ENCODE measurements at places on chromosomes 5 and 9.

- no peak for DNase-seq
These were observed 14.5 kb downstream of the TLR4 start for GRCh38 chr9:117718701-117719100.

- DNase-seq, result no peak
These were observed 8.5 kb downstream of the KDM3B start for GRCh38 chr5:138360941-138361452.

DNA sequence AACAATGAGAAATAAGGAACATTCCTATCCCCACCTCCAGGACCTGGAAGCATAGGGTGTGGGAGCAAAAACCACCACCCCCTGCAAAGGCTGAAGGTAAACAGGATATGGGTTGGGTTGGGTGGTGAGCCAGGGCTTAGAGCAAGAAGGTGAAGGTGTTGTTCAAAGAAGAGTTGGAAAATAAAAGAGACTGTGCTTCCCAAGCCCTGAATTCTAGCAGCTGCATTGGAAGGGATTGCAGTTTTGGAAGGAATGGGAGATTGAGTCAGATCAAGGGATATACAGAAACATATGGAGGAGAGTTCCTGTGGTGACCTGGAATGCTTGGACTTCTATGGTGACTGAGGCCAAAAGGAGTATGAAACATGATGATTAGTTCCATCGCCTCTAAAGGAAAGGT is 24.7 kb upstream of the MTAP start:
- no peak for DNase-seq

DNA sequence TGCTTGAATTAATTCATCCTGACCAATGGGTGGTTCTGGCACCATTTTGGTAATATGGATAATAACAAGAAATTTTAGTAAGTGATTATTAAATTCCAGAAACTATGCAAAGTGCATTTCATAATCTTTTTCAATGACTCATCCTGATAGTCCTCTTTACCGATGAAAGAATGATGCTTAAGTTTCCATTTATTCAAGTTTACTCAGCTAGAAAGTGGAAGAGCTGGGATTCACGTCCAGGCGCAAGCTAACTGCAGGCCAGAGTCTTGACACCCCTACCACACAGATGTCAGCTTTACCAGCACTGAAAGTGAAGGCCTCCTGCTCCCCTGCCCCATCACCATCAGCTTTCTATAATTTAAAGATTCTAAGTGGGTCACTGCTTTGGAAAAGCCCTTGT is 493.5 kb upstream of the WWC1 start:
- DNase-seq, result no peak

GRCh38 chr9:34577400-34578240 is 11.9 kb downstream of the CNTFR start:
- DNase-seq, result no peak

GRCh38 chr5:66881480-66882161 is 285.4 kb downstream of the MAST4 start:
- DNase-seq, result no peak

- no peak for DNase-seq
These were observed 342.8 kb upstream of the CCNG1 start for GRCh38 chr5:163094492-163095180.

DNA sequence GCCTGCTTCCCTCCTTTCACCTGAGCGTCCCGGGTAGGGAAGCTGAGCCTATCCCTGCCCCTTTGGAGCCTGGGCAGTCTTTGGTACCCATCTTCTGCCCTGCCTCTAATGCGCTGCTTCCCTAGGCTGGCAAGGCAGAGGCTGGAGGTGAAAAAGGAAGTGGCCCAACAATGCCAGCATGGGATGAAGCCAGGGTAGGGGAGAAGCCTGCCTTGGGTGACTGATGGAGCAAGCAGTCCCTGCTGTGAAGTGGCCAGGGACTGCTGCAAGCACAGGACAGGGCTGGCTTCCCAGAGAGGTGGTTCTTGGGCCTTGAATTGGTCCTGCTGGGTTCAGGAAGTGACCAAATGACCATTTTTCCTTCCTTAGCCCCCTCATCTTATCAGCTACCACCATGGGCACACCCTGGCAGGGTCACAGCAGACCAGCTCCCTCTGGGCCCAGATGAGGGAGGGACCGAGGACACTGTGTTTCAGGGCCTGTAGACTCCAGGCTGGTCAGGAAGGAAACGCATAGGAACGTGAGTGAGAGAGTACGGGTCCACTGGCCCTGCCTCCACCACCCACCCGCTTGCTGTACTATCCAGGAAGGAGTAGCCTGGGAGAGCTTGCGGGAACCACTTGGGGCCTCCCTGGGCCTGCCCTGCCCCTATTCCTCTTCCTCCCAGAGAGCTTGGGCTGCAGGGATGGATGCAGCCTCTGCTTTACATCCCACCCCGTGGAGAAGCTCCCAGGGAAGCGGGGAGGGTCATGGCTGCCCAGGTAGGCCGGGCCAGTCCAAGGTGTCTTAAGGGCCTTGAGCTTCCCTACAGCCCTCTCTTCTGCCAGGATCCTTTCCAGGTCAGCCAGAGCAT is 102.6 kb downstream of the DAB2IP start:
- no peak for DNase-seq

DNA sequence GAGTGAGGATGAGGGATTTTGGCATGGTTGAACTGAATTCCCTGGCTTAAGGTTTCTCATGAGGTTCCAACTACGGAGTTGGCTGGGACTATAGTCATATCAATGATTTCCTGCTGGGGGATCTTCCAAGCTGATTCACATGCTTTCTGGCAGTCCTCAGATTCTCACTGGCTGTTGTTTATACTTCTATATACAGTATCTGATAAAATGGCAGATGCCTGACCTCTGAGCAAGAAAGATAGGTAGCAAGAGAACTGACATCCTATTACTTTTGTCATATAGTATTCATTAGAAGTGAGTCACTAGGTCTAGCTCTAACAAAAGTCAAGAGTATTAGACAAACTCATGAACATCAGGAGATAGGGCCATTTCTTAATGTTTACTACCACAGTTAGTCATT is 440.9 kb upstream of the EDIL3 start:
- DNase-seq, result no peak

DNA sequence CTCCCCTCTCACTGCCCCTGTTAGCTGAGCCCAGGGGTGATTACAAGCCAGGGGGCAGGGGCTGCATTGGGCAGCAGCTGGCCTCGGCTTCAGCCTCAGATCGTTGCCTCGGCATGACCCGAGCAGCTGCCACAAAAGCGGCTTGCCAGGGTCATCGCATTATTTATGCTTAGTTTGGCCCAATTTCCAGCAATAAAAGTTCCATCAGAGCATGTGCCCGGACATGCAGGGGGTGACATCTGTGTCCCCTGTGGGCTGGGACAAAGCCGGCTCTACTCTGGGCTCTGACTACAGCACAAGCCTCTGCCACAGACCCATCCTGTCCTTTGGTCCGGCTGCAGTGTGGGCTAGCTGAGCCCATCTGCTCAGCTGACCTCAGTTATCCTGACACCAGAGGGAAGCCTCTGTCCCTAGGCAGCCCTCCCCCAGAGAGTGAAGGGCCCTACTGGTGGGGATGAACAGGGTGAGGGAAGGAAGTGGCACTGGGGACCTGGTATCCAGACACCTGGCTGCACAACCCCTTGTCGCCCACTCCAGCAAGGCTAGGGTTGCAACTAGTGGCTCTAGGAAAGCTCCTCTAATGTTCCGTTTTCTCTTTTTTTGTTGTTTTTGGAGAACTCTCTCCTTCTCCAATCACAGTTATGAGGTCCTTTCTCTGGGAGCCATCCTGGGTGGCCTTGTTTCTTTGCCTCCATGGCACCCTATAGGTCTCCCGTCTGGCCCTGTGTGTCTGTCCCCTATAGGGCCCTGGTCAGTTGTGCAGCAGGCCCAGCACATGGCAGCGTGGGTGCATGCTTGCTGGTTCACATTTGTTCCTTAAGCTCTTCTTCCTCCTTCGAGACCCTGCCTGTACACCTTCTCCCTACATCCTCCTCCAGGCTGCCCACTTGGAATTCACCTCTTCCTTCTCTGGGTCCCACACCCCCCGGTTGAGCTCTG is 13.3 kb upstream of the GADD45G start:
- no peak for DNase-seq

- no peak for DNase-seq
These were observed 440.5 kb upstream of the ZNF608 start for GRCh38 chr5:125186911-125187375.

- DNase-seq, result no peak
These were observed 12.0 kb downstream of the TNC start for GRCh38 chr9:115106001-115106400.

DNA sequence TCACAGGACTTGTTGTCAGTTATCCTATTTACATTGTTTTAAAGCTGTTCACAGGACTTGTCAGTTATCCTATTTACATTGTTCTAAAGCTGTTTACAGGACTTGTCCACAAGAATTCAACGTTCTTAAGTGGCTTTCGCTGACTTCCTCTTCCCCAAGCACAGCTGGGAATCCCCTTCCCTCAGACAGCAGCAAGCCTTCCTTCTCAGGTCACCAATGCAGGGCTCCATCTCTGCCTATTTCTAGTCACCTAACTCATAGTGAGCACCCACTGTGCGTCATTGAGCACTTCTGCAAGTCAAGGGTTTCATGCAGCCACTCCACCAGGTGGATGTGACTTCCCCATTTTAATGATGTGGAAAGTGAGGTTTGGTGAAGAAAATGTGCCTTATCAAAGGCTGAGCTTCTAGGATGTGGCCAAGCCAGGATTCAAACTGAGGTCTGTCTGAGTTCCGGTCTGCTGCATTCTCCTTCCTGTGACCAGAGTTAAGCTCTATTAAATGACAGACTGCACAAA is 109.8 kb upstream of the ZNF462 start:
- DNase-seq, result no peak

- no peak for DNase-seq
These were observed 34.7 kb downstream of the TRIP13 start for GRCh38 chr5:927172-928015.

DNA sequence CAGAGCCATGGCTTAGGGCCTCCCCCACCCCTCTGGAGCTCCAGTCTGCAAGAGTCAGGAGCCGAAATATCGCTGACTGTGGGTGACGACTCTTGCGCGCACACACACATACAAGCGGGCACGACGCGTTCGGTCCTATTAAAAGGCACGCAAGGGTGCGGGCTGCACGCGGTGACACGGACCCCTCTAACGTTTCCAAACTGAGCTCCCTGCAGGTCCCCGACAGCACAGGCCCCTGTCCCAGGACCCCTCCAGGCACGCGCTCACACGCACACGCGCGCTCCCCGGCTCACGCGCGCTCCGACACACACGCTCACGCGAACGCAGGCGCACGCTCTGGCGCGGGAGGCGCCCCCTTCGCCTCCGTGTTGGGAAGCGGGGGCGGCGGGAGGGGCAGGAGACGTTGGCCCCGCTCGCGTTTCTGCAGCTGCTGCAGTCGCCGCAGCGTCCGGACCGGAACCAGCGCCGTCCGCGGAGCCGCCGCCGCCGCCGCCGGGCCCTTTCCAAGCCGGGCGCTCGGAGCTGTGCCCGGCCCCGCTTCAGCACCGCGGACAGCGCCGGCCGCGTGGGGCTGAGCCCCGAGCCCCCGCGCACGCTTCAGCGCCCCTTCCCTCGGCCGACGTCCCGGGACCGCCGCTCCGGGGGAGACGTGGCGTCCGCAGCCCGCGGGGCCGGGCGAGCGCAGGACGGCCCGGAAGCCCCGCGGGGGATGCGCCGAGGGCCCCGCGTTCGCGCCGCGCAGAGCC is at the start of gene GRIN1:
TSS of gene GRIN1 (plus strand) at position 433 of the 746 bp plus-strand sequence. CDS start 333 bp downstream, outside the sequence.
- DNase-seq, result no peak

DNA sequence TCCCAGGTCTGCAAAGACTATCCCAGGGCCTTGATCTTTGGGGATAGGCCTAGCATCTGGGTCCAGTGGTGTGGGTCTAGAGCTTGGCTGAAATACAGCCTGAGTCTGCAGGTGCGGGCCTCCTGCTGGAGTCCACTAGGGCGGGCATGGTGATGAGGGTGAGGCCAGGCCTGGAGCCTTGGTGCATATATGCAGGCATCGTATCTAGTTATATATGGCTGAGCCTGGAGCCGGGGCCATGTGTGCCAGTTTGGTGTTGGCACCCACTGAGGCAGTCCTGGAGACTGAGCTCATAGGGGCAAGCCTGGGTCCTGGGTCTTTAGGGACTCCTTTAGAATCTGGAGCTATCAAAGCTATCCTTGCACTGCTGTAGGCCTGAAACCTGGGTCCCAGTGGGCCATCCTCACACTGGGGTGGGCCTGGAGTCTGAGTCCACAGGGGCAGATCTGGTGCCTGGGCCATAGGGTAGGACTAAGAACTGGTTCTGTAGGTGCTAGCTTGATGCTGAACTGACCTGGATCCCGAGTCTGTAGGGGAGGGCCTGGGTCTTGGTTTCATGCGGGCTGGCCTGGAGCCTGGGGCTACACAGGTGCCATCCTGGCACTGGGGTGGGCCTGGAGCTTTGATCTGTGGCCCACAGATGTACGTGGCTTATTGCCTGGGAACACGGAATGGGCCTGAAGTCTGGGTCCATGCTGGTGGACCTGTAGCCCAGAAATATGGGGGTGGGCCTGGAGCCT is 346.5 kb upstream of the MEF2C start:
- DNase-seq, result no peak

- DNase-seq, result no peak
These were observed 38.3 kb downstream of the SLC1A3 start for GRCh38 chr5:36644727-36645126.

GRCh38 chr5:61098251-61098995 is 63.8 kb downstream of the SMIM15 start:
- DNase-seq, result no peak

GRCh38 chr5:160064995-160065614 is 54.1 kb downstream of the PWWP2A start:
- no peak for DNase-seq

DNA sequence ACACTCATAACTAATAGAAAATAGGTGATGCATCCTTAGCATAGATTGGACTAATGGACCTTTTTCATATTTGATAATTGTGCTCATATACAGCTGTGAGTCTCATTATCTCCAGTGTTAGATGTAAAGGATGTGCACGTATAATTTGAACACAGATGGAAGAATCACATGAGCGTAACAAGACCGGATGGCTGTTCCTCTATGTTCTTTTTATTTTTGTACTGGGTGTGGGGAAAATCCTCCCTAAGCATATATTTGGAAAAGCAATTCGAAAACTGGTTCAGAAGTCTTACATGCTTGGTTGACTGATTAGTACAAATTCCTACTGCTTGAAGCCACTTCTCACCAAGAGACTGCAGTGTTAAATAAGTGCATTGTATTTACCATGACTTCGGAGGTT is 230.2 kb downstream of the AOPEP start:
- no peak for DNase-seq

DNA sequence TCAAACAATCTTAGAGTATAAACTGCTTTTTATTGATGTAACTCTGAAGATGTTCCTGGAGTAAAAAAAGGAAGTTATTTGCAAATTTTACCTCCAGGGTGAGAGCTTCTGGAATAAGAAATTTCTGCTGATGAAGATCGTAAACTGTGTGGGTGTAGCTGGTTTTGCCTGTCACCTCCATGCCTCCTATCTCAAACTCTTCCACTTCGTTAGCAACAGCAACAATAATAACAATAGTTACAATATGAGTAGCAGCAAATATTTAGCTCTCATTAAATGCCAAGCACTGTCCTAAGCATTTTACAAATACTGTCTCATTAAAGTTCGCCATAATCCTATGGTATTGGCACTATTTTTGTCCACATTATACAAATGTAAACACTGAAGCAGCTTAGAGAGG is 57.9 kb downstream of the GCNT1 start:
- no peak for DNase-seq

DNA sequence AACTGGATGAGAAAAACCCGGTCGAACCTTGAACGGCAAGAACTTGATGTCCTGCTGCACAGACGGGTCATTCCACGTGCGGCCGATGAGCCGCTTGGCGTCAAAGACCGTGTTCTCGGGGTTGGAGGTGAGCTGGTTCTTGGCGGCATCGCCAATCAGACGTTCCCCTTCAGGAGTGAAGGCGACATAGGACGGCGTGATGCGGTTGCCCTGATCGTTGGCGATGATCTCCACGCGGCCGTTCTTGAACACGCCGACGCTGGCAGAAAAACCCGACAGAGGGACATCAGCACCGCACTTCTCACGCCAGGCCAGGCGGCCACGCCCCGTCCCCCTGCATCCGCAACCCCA is 519 bp downstream of the HSPA5 start:
- peak; percentile 9 for DNase-seq
